ENCODE measurements at places on chromosomes 4 and X.

- no peak for DNase-seq
Observed at GRCh38 chrX:38664285-38664684, 102.9 kb downstream of the TSPAN7 start.

GRCh38 chr4:176357359-176358082, 37.8 kb downstream of the SPCS3 start:
- no peak for DNase-seq

DNA sequence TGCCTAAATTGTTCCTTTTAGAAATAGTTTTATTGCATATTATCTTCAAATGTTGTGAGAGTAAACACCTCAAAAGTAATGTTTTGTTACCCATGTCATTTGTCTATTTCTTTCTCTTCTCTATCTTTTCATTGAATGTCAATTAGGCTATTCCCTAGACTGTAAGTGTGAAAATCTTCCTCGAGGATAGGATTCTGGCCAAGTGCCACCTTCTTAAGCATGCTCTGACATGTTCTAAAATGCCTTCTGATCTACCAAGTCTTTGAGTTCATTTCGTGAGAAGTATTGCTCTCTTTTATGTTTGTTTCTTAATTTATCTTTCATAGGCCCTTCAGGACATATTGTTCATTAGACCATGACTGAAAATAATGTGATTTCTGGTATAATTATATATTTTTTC, 44.1 kb upstream of the TLL1 start:
- DNase-seq: no peak

DNA sequence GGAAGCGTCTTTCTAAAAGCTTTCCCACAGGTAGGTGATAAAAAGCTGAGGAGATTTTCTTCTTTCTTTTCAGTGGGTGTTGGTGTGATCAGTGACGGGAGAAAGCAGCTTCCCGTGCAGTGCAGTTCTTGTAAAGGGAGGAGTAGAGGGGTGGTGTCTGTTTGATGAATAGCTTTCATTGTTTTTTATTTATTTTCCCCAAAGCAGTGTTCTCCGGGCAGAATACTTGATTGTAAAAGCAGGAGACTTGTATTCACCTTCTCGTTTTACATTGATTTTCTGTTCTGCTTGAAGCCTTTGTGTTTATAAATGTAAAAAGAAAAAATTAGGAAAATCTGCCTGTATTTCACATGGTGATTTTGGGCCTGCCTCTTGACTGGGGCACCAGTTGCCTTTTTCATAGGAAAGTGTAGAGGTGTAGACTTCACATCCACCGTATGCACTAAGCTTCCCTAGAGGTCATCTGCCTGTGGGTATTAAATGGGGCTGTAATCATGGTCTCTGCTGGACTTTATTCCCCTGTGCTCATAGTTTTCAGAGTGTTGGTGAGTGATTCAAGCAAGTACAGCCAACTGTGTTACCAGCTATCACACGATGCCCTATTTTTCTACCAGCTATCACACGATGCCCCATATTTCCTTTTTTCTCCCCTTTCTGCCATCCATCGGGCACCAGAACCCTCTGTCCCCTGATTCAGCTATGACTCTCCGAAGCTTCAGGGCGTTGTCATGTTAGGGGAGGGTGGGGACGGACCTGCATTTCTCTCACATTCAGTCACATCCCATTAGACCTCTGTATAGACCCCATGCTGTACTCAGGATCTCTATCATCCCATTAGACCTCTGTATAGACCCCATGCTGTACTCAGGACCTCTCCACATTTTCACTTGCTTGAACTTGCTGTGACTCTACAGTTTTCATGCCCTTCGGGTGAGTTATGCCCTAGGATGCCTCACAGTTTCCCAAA, 526.5 kb downstream of the TRIML1 start:
- no peak for DNase-seq

DNA sequence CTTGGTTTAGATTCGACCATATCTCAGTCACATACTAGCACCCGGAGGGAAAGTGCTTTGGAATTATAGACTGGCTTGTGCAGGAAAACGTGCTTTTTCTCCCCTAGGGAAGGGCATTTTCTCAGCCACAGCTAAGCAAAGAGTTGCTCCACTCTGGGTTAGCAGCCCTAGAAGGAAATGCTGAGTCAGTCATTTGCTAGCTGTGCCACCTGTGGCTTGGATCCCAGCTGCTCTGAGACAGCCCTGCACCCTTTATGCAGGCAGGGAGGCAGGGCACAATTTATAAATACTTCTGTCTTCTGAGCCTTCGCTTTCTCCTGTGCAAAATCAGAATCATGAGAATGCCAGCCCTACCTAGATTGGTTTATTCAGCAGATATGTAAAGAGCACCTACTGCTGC, 1.3 kb upstream of the USP51 start:
- no peak for DNase-seq

- DNase-seq: no peak
Observed at GRCh38 chrX:45142185-45142584, 58.5 kb downstream of the DIPK2B start.

DNA sequence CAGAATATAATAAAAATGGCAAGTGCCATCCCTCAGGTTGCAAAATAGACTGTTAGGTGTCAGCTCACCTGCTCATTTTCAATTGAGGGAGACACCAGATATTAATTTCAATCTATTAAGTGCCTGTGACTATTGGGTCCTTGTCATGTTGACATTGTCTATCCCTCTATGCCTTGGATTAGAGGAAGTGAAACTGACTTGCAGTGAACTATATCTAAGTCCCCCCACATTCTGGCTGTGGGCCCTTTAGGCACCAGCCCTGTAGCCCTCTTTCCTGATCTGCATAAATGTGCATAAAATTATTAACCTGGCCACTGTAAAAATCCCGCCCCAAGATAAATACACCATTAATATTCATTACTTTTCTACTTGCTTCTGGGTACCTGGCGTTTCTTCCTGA, 293.0 kb upstream of the CLNK start:
- DNase-seq: no peak

GRCh38 chrX:38717871-38718270, 83.4 kb upstream of the MID1IP1 start:
- DNase-seq: no peak

- DNase-seq: no peak
Observed at GRCh38 chr4:158817562-158818296, 48.9 kb downstream of the FNIP2 start.

DNA sequence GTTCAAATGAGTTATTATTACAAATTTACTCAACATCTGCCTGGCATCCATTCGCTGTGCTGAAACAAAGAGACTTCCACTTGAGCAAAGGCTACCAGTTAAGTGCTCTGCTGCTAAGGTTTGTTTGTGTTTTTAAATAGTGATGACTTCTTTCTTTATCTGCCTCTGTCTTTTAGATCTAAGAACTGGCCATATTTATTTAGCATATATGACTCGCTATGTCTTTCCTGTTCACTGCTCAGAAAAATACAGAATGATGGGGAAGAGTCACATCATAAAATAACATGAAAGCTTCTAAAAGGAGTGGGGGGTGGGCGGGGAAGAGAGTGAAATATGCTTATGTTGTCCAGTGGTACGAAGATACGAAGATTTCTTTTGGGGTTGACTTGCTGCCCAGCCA, 322.2 kb downstream of the GPAT3 start:
- DNase-seq: no peak

GRCh38 chr4:17468619-17469221, 43.2 kb downstream of the QDPR start:
- no peak for DNase-seq

GRCh38 chr4:80062527-80062926, 10.5 kb downstream of the ANTXR2 start:
- DNase-seq: no peak

GRCh38 chr4:156756118-156756517, 215.5 kb downstream of the PDGFC start:
- DNase-seq: no peak

GRCh38 chrX:16312761-16313623, 145.7 kb downstream of the MAGEB17 start:
- no peak for DNase-seq

DNA sequence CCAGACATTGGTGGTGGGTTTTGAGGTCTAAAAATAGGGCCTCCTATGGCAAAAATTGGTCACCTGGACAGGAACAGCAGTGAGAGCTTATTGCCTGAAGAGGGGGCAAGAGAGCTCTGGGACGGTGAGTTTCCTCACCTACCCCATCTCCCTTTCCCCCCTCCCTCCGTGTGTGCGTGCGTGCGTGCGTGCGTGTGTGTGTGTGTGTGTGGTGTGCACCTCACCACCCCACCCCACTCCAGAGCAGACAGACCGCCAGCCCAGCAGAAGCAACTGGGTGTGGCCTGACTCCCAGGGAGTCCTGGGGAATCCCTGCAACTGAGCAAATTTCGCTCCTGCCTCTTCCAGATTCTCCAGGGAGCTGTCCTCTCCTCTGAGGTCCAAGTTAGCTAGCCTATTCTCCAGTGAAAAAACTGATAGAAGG, 44.7 kb downstream of the PRPS1 start:
- DNase-seq: peak; percentile 9

- no peak for DNase-seq
Observed at GRCh38 chrX:37786624-37787422, 7.0 kb downstream of the CYBB start.

GRCh38 chrX:134670134-134670924, 12.1 kb upstream of the PLAC1 start:
- peak; percentile 7 for DNase-seq

- no peak for DNase-seq
Observed at GRCh38 chrX:107706309-107706708, 69.3 kb downstream of the TSC22D3 start.

DNA sequence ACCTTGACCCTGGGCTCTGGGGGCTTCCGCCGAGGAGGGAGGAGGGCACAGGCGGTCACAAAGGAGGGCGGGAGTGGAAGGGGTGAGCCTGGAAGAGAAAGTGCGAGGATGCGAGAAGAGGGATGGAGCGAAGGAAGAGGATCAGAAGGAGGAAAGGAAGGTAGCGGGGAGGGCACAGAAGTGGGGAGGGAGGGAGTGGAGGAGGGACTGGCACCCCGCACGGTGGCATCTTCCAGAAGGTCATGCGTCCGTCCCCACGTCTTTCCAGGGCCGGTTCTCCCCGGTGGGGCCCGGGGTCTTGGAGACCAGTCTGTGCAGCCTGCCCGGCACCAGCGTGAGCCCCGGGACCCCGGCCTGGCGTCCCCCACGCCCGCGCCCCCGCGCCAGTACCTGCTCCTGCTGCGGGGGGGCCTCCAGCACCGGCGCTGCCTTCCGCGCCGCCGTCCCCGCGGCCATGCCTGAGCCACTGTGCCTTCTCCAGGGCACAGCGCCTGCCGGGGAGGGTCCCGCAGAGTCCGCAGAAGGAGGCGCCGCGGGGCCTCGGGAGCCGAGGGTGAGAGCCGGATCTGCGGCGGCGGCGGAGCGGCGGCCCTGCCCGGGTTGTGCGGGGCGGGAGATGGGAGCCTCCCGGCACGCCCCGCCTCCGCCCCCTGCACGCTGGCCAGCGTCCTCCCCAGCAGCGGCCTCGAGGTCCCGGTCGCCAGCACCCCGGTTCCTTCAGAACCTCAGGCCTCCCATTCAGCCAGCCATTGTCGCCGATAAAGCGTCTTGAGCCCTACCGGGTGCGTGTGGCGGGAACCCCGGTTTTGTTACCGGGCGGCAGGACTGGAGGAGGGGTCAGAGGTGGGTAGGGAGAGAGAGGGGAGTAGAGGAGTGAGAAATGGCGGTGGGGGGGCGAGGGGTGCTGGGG, at the start of gene RNF175:
RNF175 (minus strand) TSS at position 618 of the 910 bp plus-strand sequence; CDS start at position 456, 162 bp downstream.
- DNase-seq: no peak

DNA sequence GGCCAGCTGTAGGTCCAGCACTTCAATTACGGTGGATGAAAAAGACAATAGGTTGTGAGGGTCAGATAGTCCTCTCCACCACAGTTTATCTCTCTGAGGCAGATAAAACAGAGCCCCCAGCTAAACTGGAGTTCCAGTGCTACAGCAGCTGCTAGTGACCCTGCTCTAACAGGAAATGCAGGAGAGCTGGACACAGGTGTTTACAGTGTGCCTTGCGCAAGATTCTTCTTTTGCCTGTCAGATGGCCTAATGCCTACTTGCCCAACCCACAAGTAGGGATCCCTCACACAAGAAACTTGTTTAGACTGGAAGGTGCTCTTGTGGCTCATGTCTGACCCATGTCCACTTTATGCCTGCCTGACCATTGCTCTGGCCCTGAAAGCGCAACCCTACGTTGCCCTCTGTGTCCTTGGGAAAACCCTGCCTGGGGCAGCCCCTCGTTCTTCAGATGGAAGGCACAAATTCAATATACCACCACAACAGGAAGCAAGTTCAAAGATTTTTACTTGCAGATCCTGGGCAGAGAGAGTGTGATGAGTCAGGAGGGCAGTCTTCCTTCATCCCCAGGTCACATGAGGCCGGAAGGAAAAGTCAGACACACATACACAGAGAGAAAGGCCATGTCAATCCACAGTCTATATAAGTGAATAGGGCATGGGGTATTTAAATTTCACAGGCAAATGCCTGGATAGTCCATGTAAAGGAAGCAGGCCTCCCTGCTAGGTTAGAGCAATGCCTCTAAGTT, 105.1 kb upstream of the ADGRL3 start:
- DNase-seq: no peak

DNA sequence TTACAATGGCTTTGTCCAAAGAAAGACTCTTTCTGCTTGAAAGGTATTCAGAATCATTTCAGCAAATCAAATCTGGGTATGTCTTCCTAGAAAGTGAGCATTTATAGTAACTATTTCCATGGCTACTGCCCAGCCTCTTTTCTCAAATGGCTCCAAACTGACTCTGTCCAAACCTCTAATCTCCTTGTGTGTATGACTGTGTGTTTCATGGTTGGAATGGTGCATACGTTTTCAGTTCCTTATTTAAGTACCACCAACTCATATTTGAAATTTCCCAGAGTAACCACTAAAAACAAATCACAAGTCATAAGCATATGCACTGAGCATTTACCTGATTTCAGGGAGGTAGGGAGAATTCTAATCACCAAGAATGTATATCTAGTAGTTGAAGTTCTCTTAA, 106.0 kb downstream of the TMEM144 start:
- DNase-seq: no peak

- DNase-seq: no peak
Observed at GRCh38 chrX:53279296-53280237, 1.8 kb downstream of the IQSEC2 start.

GRCh38 chr4:107115185-107115847, 79.2 kb upstream of the DKK2 start:
- no peak for DNase-seq

- no peak for DNase-seq
Observed at GRCh38 chr4:77582711-77583110, 22.9 kb upstream of the CXCL13 start.

- no peak for DNase-seq
Observed at GRCh38 chr4:25863347-25863784, 578 bp upstream of the SEL1L3 start.

DNA sequence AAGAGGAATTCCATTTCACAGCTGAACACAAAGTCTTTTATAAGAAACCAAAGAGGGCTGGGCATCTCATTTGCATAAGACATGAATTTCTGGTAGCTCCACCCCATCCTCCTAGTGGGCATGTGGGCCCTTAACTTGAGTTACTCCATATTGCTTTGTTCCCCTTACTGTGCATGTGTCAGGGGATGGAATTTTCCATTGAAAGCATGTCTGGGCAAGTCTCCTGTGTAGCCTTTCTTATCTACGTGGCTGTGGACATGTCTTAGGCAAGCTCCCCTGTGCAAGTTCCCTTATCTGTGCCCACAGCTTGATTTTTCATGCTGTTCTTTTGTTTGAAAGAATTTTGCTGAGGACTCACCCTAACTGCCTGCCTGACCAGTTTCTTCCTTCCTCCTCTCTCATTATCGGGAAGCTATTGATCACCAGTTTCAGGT, 123.5 kb upstream of the JADE1 start:
- DNase-seq: no peak

Data from T1000 (cell line).